AG04449 (cell line): ENCODE measurements at places on chromosomes 4 and X.

- DNase-seq, result no peak
Measured at GRCh38 chr4:121246698-121247097, 82.6 kb upstream of the TNIP3 start.

GRCh38 chr4:53240573-53240972 is 125.3 kb downstream of the SCFD2 start:
- no peak for DNase-seq

GRCh38 chrX:105038672-105039328 is 181.7 kb downstream of the TEX13A start:
- DNase-seq, result no peak

- no peak for DNase-seq
Measured at GRCh38 chr4:82905205-82905604, 4.7 kb downstream of the THAP9 start.

DNA sequence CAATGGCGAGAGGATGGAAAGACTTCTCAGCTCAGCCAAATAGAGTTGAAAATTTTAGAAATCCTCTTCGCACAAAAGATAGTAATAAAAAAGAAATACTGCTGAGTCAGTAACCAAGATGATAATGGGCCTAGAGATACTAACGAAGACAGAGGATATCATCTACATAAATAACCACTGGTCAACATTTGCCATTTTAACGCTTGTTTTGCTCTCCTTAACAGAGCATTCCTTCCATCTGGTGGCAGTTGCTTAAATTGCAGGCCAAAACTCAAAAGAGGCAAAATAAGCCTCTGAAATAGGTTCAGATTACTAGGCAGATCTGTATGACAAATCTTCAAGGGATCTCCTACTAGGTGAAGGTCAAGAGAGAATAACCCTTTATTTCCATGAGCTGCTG is 51.7 kb upstream of the MCF2 start:
- no peak for DNase-seq

GRCh38 chrX:45363596-45363995 is 162.9 kb upstream of the DIPK2B start:
- no peak for DNase-seq

- DNase-seq, result no peak
Measured at GRCh38 chrX:16712548-16713155, at the start of gene CTPS2. Gene CTPS2 (minus strand): TSS chrX:16712669. CDS start chrX:16702902, 9,767 bp downstream.

- DNase-seq, result no peak
Measured at GRCh38 chrX:51456246-51456645, 40.1 kb downstream of the NUDT11 start.

- peak; percentile 40 for DNase-seq
Measured at GRCh38 chr4:15234116-15234855, 193.5 kb upstream of the C1QTNF7 start.

- DNase-seq, result no peak
Measured at GRCh38 chr4:92265021-92265420, 38.7 kb upstream of the GRID2 start.

- no peak for DNase-seq
Measured at GRCh38 chr4:184444953-184445309, 29.4 kb downstream of the IRF2 start.

GRCh38 chr4:78179196-78179595 is 122.1 kb downstream of the FRAS1 start:
- no peak for DNase-seq
